ENCODE measurements at places on chromosomes 1 and 21.

- DNase-seq: no peak
Measured at GRCh38 chr1:155527677-155528076, 34.9 kb downstream of the ASH1L start.

GRCh38 chr1:40657046-40657445 lies 8.4 kb downstream of the RIMS3 start:
- DNase-seq: no peak

DNA sequence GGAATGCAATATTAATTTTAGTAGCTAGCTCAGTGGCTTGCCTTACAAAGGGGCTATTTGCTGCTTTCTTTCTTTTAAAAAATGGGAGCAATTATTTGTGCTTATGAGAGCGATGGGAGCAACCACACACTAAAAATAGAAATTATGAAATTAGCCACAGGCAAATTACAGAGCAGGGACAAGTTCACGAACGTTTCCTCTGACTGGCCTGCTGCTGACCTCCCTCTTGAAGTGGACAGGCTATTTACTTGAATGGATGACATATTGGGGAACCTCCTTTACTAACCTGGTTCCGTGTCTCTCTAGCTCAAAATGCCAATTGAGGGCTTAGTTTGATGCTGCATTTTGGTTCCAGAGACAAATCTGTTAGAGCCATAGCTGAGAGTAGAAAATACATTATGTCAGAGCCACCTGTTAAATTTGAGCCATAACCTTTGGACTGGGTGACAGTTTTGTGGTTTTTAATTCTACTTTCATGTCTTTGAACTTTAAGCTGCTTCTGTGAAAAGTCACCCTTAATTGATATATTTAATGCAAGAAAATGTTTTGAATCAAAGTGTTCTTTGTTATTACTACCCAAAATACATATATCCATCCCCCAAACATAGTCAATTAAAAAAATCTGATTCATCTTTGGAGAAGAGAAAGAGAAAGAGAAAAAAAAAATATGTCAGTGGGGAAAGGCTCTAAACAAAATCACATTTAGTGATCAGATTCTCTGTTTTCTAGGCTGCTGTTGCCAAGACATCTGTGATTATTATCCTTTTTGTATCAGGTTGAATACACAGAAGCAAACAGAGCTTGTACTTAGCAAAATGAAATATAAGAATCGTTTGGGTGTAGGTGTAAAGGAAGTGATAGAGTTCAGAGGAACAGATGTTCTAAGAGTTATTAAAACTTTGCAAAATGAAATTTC lies 351.9 kb downstream of the ADGRL2 start:
- no peak for DNase-seq

DNA sequence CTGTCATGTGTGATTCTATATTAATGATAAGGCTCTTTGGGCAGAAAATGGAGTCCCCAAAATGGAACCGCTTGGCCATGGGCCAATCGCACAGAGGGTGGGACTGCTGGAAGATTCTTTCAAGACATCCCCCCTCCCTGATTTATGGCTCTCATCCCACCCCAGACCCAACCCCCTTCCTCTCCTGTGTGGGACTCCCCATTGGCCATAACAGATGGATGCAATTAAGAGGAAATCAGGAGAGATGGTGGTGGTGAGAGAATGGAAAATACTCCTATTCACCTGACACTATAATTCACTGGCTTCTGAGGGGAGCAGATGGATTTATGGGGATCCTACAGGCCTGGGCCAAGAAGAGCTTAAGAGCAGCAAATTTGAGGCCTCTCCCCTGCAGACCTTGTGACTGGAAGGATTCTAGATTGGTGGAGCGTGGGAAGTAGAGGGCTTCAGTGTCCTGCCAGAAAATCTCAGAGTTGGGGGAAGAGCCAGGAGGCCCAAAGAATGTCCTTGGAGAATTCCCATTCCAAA lies 1.7 kb downstream of the IGFN1 start:
- no peak for DNase-seq

DNA sequence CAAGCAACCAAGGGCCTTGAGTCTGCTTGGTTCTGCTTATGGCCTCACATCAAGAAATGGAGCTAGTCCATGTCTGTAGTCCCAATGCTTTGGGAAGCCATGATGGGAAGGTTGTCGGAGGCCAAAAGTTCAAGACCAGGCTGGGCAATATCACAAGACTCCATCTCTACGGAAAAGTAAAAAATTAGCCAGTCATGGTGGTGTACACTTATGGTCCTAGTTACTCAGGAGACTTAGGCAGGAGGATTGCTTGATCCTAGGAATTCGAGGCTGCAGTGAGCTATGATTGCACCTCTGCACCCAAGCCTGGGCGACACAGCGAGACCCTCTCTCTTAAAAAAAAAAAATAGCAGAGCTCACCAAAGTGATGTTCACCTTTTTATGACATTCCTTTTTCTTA lies 80.1 kb upstream of the DNAJC6 start:
- DNase-seq: no peak

GRCh38 chr1:183278739-183279591 lies 92.9 kb downstream of the LAMC2 start:
- no peak for DNase-seq

GRCh38 chr21:36446301-36446700 lies 33.6 kb downstream of the CLDN14 start:
- DNase-seq: no peak

DNA sequence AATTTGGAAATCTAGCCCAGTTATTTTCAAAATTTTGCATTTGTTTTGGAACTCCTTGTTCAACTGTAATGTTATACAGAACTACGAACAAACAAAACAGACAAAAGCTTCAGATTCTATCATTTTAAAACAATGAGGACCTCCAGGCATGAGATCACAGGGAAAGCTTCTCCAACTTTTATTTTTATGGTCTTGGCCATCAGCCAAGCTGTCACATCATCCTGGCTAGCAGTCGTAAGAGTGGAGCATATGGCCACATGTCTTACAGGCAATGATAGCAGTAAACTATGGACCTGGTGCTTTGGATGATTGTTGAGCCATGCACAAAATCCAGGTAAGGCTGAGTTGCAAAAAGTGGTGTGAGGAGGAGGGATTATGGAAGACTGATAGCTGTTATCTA lies 299.6 kb downstream of the LMX1A start:
- DNase-seq: no peak

DNA sequence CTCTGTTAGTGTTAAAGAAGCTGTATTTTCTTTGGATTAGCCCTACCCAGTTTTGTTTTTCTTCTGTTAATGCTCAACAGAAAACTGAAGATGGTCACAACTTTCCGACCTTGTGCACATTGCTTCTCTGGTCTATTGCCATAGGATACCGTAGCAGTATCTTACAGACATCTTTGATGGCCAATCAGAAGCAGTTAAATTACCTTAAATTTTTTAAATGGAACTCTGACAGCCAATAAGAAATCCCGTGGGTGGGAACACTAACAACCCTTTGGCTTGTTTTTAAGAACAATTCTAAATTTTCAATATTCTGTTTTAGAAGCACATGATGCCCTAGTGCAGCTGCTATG lies 17.2 kb downstream of the NFYC start:
- DNase-seq: no peak

DNA sequence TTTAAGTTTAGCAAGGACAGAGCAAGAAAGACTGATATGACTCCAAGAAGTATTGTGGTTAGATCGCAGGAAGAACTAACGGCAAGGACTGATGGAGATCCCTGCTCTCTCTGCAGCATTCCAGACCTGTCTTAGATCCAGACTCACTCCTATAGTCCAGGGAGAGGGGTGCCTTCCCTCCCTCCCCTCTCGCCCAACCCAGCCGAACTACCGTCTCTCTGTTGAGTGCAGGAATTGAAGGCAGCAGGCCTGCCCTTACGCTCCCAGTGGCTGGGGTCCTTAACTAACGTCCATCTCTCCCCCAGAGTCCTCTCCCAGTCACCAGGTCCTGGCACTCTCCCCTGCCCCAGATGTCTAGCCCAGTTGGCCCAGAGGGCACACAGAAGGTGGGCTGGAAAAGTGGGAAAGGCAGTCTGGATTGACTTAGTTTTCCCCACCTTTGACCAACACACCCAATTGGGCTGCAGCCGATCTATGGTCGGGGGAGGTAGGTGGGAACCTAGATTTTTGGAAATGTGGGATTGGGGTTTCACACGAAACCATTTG lies 1.1 kb downstream of the CRABP2 start:
- no peak for DNase-seq

DNA sequence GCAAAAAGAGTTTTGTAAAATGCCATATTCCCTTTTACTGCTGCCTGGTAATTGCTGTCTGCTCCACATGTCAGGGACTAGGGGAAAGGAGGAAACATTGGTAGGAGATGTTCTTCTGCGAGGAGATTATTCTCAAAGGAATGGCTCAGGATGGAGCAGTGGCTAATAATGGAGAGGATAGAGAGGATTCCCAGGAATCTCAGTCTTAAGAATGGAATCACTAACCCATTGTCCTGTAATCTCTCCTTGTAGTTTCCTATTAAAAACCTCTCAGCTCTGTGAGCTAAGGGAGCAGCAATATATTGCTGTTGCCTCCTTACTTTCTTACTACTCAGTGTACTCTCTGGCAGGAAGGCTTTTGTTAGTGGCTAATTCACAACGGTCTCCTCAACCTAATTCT lies 175.4 kb downstream of the HS2ST1 start:
- no peak for DNase-seq

DNA sequence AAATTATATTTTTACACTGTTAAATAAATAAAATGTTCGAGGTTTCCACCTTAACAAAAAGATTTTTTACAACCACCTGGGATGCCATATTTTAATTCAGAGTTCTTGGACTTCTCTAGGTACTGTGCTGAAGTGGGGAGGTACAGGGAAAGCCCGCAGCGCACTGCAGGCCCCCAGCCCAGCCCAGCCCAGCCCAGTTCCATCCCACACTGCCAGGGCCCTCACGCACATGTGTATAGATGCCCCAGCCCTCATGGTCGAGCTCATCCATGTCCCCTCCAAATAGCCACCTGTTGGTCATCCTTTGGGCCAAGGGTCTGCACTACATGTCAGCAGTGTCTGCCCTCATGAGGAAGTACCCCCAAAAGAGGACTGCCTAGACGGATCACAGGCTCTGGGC lies 11.7 kb upstream of the MYOM3 start:
- DNase-seq: no peak

DNA sequence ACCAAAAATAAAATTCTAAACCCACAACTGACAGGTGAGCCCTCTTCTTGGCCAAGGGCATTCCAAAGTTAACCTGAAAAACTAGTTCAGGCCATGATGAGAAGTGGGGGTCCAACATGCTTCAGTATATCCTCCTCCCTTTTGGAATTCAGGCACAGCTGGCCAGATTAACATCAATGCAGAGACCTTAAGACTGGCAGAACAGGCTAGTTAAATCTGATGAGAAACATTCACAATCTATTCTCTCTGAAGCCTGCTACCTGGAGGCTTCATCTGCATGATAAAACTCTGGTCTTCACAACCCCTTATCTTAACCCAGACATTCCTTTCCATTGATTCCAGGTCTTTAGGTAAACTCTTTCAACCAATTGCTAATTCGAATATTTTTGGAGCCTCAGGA lies 26.7 kb upstream of the ZBTB8B start:
- DNase-seq: no peak

DNA sequence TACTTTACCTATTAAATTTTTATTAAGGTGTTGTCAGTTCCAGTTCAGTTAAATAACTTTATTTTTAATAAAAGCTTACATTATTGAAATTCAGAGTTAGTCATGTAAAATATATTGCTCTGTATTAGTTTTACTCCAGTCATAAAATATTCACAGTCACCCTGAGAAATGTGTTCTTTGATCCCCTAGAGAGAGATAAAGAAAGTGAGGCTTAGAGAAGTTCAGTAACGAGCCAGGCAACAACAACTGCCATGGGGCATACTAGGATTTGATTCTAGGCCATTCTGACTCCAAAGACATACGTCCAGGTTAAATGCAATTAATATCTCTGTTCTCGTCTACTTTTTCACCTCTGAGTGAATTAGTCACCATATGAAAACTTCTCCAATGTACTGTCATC lies 761.9 kb upstream of the CXADR start:
- no peak for DNase-seq

DNA sequence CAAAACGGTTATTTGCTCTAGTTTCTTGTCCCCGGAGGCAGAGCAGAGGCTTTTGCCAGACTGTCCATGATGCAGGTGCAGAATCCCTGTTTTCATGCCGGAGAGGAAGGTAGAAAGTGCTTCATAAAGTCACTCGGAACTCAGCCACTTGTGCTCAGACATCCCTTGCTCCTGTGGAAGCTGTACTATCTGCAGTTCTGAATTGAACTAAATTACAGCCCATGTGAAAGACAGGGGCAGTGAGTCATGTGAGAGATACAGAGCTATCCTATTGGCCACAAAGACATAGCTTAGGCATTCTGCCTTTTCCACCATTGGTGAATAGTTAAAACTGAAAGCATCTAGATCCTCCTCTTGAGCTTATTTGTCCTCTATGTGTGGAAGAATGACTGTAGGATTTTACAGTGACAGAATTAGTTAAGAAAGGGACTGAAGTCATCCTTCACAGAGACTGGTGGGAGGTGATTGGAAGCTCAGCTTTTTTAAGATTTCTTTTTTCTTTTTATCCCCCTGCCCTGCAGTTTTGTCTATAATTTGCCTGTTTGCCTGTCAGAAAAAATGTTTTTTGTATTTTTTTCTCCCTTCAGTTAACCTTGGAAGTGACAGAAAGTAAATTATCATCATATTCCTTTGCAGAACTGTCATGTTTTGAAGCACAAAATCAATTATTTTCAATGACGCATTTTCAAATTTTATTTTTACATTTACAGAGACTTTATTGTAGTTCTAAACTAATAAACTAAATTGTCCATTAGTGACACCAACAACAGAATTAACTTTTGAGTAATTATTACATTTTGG lies 298.6 kb downstream of the PTPRC start:
- DNase-seq: peak; percentile 25

DNA sequence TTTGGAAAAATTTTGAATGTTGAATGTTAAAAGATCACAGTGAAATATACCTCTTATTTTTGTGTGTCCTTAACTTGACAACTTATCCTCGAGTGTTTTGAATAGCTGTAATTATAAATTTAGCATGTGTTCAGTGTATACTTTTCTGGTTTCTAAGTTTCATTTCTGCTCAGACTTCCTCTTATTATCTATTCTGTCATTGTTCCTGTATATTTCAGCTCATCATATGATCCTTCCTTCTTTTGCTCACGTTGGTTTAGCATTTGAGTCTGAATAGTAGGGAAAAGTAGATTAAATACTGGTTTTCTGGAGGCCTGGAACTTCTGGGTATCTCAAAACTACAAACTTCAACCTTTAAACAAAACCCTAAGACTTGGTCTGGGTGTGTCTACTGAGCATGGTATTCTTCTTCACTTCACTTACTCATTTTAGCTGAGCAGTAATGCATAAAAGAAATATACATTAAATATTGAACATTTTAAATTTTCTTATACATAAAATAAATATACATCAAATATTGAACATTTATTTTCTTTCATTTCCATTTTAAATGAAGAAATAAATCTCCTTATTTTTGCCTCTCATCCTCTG lies 3.3 kb upstream of the ATP6V1G3 start:
- no peak for DNase-seq
